ENCODE measurements at places on chromosomes 1 and 21.

- no peak for DNase-seq
Measured at GRCh38 chr1:3170561-3171453, 101.8 kb downstream of the PRDM16 start.

GRCh38 chr1:31063631-31064030 is 1.9 kb downstream of the PUM1 start:
- no peak for DNase-seq

- no peak for DNase-seq
Measured at GRCh38 chr1:245874942-245875580, 632.0 kb downstream of the SMYD3 start.

DNA sequence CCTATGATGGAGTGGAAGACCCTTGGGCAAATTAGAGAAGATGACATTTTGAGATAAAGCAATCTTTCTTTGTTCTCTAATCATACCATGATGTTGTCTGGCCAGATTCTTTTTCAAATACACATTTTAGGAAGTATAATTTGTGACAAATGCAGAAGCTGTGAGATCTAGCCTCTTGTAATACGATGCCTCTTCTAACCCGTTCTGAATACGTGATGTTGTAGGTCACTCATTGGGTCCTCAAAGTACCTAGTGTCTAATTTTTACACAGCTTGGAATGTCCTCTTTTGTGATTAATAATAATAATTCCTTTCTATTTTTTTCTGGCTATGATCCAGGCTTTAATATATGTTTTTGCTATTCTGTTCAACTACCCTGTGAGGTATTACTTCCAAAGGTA is 502.7 kb downstream of the NUF2 start:
- DNase-seq = no peak

- no peak for DNase-seq
Measured at GRCh38 chr1:172408958-172409357, 11.5 kb upstream of the C1orf105 start.

- DNase-seq = no peak
Measured at GRCh38 chr1:10520952-10521351, 46.2 kb downstream of the PEX14 start.

- DNase-seq = no peak
Measured at GRCh38 chr1:85373378-85373708, 91.6 kb downstream of the DDAH1 start.

DNA sequence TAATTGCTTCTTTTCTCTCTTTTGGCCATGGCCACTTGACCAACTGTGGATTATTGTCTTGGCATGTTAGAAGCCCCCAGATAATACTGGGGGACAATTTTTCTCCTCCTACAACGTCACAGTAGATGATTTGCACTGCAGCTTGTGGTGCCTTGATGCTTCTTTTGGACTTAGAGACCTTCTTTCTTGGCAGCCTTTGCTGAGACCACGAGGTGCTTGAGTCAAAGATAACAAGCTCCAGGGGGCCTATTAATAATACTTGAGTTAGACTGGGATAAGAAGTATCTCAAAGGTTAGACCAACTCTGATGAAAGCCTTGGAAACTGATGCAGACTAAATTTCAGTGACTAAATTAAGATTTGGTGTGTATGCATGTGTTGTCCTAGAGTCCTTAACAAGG is 3.2 kb downstream of the PPP1R12B start:
- no peak for DNase-seq
